ENCODE measurements at places on chromosomes 3 and 15.

DNA sequence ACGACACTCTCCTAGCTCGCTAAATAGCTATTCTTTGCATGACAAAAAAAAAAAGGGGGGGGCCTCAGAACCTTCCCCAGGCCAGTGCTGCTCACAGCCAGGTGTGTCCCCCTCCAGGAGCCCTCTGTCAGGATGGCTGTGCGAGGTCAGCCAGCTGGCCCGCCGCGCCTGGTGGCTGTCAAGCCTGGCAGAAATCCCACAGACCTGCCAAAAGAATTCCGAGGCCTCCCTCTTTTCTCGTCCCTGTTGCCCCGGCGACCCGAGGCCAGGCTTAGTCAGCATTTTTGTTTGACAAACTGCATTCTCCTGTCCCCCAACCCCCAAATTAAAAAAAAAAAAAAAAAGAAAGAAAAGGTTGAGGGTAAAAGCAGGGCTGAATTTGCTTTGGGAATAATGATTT, 61.9 kb downstream of the TM4SF4 start:
- no peak for DNase-seq

DNA sequence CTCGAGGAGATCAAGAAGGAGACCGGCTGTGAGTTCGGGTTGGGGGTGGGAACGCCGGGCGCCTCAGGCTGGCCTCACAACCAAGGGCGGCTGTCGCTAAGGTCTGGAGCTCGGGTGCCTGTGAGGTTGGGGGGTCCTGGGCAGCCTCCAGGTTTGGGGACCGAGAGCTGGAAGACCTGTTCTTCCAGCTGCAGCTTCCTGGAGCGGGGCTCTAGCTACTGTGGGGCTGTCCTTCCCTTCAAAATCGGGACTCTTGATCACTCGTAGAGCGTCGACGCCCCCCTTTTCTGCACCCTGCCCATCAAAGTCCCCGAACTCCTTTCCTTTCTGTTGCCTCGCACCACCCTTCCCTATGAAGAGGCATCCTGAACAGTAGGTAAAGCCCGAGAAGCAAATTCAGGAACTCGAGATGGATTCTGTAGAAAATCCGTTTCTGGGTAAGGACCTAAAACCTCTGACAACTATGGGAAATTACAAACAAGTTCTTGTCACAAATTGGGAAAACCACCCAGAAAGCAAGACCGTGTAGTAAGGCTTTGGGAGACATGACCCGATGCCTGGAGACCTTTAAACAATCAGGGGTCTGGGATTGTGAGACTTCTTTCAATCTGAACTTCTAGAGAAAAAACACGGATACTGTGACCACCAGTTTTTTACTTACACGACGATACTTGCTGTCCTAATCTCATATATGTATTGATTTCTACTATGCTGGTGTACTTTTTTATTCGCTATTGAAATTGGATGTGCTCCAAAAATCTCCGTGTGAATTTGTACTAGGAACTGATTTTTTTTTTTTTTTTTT, 556 bp downstream of the CHP1 start:
- no peak for DNase-seq

DNA sequence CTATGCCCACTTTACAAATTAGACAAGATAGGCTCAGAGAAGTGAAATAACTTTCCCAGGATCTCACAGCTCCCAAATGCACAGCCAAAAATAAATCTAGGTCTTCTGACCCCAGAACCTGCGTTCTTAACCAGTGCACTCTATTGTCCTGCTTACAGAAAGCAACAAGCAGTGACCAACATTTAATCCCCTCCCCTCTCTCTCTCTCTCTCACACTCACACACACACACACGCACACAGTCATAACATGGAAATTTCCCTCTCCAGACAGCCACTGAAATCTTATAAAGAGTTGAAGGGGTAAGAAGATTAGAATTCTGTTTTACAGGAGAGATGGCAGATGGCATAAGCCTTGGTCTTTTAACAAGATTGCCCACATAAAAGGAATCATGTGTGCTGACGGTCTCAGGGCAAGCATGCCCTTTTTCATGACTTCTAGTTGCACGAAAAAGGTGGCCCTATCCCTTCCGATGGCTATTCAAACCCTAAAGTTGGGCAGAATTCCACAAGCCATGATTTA, 29.4 kb downstream of the EOGT start:
- DNase-seq = no peak

GRCh38 chr3:178058629-178059028, 477.6 kb upstream of the KCNMB2 start:
- DNase-seq = no peak

DNA sequence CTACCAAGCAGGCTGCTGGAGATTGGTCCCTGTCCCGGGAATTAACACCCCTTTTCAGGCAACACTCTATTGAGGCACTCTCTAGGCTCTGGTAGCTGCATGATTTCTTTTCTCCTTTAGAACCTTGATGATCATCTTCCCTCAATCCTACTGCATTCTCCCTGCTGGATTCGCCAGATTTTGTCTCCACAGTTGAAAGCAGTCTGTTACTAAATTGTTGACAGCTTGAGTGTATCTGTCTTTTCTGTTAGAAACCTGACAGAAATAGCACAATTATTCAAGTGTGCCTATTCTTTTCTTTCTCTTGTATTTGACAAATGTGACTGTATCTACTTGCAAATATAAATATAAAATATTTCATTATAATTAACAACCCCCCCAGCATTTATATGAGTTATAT, 830.8 kb upstream of the CADM2 start:
- no peak for DNase-seq

DNA sequence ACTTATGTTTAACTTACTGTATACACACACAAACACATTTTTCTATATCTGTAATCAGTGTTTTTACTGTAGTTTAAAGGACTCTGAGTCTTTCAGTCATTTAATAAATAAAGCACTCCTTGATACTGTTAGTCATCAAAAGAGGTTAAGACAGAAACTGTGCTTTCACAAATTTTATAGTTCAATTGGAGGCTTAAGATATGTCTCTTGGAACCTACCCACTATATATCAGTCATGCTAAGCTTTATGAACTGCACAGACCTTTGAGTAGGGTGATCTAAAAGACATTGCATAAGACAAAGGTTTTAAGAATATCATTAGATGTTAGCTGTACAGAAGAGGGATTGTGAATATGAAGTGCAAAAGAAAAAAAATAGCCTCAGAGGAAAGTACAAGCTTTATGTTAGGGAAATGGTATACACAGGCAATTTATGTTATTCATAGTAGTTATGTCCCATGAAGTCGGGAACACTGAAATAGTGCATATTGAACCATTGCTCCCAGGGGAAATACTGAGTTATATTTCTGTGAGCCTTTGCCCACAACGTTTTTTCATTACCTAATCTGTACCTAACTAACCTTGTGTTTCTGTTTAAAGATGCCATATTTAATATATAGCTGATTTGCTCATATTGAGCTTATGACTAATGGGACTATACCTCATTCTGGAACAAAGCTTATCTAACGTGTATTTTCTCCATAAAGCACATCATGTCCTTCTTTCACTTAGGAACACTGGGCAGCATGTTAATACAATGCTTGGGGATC, 19.7 kb downstream of the CHMP2B start:
- no peak for DNase-seq

DNA sequence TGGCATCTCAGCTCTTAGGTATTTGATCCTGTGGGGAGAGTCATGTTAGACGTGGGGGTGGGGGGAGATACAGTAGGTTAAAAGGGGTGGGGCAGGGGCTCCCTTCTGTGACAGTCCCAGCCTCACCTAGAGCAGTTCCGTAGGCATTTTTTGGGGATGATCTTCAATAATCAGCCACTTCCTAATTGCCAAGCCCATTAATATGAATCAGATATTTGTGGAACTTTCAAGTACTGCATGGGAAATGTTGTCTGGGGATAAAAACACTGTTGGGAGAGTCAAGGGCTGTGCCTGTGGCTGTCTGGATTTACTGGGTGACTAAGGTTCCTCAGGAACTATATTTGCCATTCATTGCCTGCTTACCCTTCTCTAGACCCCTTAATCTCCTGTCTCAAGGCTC, 9.5 kb downstream of the C3orf52 start:
- no peak for DNase-seq

- DNase-seq = no peak
These were observed 262.9 kb upstream of the ATP10A start for GRCh38 chr15:26126070-26126469.

Measured in GDM1 (cell line).